ENCODE measurements at places on chromosomes 4 and X.

DNA sequence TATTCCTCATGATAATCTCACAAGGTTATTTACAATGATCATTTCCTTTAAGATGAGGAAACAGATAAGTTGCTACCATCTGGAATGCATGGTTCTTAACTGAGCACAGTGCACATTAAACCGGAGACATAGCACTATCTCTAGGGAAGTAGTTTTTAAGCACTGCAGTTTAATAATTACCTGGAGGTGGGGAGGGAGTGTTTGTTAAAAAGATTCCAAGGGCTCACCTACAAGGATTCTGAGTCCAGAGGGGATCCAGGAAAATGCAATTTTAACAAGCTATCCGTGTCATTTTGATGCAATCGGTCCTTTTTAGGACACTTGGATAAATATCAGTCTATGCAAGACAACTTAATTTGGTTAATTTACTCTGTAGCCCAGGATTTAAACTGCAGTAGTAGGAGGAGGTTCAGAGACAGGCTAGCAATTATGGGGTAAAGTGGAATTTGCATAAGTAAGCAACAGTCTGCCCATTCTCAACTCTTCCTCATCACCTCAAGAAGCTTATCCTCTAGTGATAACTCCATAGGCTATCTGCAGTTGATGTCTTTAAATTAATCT is 2.8 kb upstream of the PDLIM5 start:
- no peak for DNase-seq

DNA sequence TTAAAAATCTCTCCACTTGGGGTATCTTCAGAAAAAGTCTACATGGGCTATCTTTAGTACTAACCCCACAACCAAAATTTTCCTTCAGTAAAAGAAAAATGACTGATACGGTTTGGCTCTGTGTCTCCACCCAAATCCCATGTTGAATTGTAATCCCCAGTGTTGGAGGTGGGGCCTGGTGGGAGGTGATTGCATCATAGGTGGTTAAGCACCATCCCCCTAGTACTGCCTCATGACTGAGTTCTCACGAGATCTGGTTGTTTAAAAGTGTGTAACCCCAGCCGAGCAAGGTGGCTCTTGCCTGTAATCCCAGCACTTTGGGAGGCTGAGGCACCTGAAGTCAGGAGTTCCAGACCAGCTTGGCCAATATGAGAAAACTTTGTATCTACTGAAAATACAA is 66.8 kb downstream of the USP46 start:
- no peak for DNase-seq

GRCh38 chr4:22661443-22661842 is 31.3 kb upstream of the GBA3 start:
- DNase-seq, result no peak

- no peak for DNase-seq
Measured at GRCh38 chr4:165398570-165398969, 19.8 kb downstream of the CPE start.

- DNase-seq, result no peak
Measured at GRCh38 chrX:115897956-115898355, 272.6 kb upstream of the AGTR2 start.

DNA sequence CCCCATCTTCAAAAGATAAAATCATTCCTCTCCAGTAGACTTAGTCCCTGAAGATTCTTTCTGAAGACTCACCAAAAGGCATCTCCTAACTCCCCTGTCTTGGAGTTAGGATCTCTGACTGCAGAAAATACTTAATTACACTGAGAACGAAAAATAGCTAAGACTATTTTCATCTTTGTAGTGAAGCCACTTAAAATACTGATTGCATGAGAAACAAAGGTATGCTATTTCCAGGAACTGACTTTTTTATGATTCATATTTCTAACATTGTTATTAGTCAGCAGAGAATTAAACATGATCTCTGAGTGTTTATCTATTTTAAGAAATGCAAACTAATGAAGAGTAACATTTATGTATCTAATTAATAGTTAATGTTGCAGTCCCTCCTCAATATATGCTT is 71.8 kb upstream of the NR3C2 start:
- DNase-seq, result no peak

DNA sequence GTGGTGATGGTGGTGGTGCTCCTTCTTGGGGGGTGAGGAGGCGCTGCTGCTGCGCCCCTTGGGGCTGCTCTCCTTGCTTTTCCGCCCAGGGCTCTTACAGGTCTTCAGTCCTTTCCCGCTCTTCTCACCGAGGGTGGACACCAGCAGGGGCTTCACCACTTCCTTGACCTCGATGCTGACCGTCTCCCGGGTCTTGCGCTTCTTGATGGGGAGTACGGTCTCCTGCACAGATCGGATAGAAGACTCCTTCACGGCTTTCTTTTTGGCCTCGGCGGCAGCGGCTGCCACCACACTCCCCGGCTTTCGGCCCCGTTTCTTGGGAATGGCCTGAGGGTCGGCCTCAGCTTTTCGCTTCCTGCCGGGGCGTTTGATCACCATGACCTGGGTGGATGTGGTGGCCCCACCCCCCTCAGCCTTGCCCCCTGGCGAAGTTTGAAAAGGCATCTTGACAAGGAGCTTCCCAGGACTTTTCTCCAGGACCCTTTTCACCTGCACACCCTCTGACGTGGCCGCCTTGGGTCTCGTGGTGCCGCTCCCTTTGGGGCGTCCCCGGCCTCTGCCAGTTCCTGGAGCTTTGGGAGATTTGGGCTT is 11.1 kb upstream of the IRAK1 start:
- DNase-seq, result no peak

DNA sequence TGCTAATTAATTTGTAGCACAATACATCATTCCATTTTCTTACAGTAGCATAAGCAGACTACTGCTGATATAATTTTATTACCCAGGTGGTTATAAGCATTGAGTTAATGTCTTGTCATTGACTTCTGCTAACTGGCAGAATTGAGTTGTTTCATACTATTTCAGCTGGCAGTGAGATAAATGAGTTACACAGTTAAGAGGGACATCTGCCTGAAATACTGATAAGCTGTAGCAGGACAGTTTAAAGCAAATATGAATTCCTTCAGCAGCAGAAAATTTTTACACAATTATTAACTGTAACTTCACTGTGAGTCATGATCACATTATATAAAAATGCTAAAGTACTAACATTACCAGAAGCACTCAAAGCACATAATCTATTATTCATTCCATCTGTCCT is 326.8 kb downstream of the INPP4B start:
- DNase-seq, result no peak

DNA sequence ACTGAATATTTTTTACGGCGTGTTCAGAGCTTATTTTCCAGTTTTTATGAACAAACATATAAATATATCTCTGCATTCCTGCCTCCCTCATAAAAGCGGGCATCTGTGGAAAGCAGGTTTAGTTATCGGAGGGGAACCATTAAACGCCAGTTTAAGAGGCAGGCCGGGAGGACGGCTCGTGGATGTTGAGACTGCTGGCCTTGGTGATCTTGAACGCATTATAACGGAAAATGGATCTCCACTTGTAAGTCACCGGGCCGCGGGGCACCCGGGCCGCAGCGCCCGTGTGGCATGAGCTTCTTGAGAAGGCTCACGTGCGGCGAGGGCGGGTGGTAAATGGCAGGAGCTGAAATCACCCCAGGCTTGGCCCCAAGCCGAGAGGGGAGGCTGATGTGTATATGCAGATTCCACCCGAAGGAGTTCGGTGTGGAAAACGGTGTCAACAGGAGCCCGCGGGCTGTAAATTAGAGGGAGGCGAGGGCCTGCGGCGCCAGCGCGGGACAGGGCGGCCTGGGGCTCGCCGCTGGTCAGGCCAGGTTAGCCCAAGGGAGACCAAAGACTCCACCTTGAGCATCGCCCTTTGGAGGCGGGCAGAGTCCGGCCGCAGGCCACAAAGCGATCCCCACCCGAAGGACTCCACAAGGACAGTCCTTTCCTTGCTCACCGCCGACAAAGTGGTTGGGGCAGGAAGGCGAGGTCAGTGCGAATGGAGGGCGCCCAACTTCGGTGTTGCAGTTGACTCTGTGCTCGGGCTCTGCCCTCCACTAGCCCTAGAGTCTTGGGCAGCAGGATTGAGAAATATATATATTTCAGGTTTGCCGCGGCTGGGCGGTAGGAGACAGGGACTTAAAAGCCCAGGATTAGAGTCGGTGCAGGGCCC is 1.3 kb upstream of the HAND2 start:
- no peak for DNase-seq

DNA sequence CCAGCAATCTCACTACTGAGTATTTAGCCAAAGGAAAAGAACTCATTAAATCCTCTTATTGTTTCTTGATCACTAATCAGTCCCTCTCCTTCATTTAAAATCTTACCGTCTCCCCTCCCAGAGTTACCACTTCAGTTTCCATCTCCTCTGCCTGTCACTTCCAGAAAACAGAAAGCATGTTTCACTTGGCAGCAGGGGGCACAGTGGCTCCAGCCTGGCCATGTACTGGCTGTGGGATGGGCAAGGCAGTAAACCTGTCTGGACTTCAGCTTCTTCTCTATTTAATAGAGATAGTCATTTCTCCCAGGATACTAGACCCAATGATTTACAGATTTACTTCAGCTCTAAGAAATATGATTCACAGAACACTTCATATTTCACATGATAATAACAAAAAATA is 63.2 kb downstream of the CD40LG start:
- DNase-seq, result no peak

GRCh38 chrX:13756381-13756780 is 21.8 kb downstream of the OFD1 start:
- DNase-seq, result no peak

DNA sequence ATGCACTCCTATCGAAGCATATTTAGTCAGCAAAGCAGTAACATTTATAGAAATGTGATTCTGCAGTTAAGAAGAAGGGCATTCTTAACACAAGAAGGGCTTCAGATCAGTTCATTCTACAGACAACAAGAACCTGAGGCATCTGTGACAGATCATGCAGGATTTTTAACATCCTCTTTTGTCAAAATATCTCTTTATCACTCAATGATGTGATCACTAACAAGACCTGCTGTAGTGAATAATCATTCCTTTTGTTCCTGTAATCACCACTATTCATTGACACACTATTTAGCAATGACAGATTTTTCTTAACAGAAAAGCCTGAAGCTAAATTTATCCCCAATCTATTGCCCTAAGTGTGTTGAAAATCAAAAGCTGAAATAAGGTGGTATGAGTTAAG is 47.8 kb upstream of the ARHGAP24 start:
- DNase-seq, result no peak

DNA sequence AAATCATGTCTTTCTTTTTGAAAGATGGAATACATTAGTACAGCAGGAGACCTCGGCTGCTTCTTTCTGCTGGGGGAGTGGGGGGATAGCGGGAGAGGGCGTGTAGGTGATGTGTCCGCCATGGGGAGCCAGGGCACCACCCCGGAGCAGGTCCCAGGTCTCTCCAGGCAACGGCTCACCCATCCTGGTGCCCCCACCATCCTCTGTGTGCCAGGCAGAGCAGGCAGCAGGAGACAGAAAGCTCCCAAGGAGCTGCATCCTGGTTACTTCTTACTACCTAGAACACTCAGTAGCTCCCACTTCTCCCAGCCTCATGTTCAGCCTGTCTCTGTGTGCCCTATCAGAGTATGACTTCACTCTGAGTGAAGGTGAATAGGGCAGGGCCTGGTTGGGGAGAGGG is 23.6 kb downstream of the TNIP2 start:
- DNase-seq, result no peak

DNA sequence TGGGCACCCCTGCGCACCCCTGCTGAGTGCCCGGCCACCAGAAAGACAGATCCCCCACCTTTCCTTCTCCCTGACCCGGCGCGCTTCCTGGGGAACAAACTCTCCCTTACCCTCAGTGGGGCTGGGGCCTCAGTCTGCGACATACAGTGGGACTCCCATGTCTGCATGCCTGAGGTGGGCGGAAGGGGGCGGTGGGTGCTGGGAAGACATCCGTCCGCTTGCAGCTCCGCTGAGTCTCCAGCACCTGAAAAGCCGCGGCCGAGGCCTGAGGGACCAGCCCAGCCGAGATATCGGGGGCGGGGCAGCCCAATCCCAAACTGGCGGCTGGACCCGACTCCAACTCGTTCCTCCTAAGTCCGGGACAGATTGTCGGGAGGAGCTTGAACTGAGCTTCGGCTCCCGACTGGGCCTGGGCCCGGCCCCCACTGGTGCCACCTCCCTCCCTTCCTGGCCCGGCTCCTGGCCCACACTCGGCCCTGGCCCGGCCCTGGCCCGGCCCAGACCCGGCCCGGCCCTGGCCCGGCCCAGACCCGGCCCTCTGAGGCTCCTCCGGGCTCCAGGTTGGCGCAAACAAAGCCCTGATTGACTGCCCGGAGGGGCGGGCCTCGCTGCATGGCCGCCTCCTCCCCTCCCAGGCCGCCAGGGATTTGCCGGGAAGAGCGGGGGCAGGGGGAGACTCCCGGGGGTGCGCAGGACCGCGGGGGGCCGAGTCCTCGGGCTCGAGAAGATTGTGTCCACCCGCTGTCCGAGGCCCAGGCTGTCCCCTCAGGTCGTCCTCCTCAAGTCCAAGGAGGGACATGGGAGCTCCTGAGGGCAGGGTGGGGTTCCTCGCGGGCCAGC is 877 bp upstream of the SLC16A2 start:
- no peak for DNase-seq

DNA sequence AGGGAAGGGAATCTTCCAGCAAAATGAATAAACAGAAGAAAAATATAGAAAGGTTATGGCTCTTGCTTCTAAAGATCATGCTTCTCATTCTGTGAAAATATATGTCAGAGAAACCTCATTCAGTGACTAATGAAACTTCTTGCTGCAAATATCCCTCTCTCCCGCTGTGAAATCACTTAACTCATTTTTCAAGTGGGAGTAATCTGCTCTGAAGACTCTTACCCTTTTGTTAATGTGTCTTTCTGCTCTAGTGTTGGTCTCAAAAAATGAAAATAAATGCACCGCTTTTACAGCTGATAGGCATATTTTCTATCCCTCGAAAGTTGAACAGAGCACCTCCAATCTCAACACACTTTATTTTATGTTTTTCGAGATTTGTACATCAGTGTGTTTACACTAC is 252.3 kb downstream of the NLGN4X start:
- no peak for DNase-seq

- no peak for DNase-seq
Measured at GRCh38 chr4:27318740-27319139, 458.1 kb downstream of the STIM2 start.

GRCh38 chrX:357035-357692 is 29.5 kb downstream of the PPP2R3B start:
- no peak for DNase-seq

Measured in stimulated activated CD8-positive, alpha-beta memory T cell treated with anti-CD3 and anti-CD28 coated beads, Interleukin-4, amount 100 ng/mL, for 4 hours (primary cell).